Right hindlimb (tissue), 1 donor: ENCODE measurements at places on chromosomes 2 and 18.
A peak's percentile ranks its signal among the peaks of the same experiment; 100 is the strongest.

GRCh38 chr2:164840930-164841718 is 499 bp downstream of the COBLL1 start:
- DNase-seq: peak; percentile 83

- DNase-seq: peak; percentile 47
These were observed 74.8 kb downstream of the B3GNT2 start for GRCh38 chr2:62270728-62271127.

GRCh38 chr2:65856928-65857327 is 424.5 kb upstream of the SPRED2 start:
- no peak for DNase-seq

DNA sequence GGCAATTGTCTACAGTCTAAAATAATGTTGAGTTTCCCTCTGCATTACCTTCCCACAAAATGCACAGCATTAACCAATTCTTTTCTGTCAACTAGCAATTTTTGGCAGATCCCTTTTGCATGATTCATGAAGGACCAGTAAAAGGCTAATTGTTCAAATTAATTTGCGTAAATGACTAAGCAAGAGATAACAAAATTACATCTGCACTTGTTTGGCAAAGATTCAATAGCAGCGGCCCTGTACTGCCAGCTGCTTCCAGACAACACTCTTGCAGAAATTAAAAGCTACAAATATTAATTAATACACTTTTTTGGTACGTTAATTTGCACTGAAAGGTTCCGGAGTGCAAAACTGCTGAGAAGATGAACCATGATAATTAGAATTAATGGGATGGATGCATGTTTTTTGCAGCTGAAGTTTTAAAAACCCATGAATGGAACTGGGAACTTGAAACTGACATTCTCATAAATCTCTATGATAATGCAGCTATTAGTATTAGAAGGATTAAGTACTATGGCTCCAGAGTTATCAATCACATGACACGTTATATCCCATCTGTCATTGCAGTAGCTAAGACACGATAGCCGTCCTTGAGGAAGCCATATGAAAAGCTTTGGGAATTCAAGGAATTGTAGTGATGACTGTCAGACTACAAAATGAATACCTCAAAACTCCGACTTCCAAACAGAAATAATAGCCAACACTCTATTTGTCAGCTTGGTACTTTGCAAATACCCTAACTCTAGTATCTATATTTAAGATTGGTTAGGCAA is 1268.3 kb upstream of the ACVR2A start:
- no peak for DNase-seq

DNA sequence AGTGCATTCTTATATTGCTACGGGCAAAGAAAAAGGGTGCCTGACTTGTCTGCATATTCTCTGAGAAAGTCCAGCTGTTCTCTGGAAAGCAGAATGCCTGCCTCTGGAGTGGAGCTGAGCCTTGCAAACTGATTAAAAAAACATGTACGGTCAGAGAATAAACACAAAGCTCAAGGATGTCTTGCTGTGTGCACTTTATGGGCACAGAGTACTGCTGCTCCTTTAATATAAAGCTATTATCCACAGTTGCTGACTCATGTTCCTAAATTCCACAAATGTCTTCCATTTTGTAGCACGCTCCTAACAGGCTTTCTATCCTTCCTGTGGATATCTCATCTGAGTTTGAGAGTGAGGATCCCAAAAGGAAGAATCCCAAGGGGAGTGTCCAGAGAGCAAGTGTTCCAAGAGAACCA is 229.0 kb downstream of the MREG start:
- peak; percentile 52 for DNase-seq

GRCh38 chr2:18517386-18517785 is 43.1 kb downstream of the RDH14 start:
- no peak for DNase-seq

DNA sequence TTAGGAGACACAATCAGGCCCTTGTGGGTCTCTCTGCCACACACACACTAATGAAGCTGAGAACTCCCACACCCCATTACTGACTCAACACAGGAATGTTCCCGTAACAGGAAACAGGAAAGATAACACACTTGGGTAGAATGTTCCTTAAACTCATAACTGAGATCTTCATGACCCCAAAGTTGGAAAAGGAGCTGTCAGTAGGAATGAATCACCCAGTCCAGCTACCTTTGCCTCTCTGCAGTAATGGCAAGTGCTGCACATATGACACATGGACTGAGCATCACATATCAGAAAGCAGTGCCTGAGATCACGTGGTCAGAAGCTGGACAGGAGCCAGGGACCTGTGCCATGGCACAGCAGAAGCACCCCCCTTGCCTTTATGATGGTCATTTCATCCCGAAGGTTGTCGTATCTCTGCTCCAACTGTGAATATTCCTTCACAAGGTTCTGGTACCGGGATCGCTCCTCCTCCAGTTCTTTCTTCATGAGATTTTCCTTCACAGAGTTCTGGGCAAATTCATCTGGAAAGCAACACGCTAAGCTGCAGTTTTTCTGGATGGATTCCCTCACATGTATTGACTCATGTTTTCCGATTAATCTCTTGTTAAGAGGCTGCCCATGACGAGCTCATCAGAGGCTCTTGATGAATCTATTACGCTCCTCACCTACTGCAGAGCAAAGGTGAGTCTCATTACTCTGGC is 65.4 kb upstream of the ACAA2 start:
- no peak for DNase-seq

DNA sequence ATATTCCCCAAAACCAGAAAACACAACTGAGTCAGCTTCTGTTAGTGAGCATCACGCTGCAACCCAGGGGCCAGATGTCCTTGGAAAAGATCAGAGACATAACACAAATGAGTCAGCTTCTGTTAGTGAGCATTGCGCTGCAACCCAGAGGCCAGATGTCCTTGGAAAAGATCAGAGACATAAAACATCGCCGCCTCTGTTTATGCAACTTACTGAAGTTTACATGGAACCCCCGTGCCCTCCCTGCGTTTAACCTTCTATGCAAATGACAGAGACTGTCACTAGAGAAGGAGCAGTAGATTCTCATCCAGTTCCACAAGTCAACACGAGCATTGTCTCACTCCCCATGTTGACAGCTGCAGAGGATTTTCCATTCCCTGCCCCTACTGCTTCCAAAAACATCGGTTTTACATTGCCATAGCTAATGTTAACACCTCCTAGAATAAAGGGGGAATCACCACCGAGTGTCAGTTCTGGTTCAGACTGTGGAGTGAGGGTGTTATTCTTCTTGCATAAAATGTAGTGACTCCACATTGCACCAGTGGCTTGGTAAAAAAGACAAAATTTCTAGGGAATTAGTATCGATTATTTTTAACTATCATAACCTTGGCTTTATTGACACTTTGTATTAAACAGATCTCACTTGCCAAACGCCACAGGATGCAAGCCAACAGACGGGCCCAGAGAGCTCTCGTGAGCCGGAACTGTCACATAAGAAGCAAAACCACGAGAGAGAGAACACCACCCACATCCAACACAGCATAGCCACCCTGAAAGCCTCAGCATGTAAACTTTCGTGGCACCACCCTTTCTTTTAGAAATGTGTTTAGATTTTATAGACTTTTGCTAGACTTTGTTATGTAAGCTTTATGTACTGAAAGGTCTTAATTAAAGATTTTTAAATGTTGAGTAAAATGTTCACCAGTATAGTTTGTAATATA is 87.7 kb downstream of the SH3YL1 start:
- no peak for DNase-seq

- no peak for DNase-seq
These were observed 27.2 kb downstream of the SNED1 start for GRCh38 chr2:241025639-241026038.

DNA sequence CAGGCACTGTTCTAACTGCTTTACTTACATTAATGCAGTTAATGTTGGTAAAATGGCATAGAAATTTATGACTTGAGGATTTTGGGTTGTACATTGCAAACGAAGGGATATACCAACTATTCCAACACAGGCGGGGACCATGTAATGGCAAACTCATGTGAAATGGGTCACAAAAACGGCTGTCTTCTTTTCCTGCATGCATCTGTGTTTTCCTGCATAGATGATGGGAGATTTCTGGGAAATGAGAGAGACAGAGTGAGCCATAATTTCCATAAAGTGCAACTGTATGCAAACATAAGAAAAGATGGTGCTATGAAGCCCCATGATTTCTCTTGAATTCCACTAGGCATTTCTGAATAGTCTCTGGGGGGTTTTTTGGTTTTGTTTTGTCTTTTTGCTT is 82.3 kb downstream of the ALPK2 start:
- no peak for DNase-seq

GRCh38 chr2:18066894-18067293 is 188.4 kb downstream of the KCNS3 start:
- no peak for DNase-seq

GRCh38 chr2:239640210-239640609 is 239.4 kb upstream of the HDAC4 start:
- DNase-seq: no peak

DNA sequence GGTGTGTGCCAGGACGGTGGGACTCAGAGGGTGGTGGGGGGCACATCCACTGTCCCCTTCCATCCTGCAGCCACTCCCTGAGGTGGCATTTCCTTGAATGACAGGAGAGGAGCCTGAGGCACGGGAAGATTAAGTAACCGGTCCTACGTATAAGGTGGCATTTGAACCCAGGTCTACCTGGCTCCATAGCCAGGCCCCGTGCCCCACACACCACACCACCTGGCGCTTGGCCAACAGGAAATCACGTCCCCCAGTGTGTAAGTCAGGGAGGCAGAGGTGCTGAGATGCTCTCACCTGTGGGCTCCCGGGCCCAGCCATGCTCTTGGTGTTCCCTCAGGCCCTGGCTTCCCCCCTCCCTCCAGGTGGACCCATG is 53.7 kb downstream of the HPCAL1 start:
- no peak for DNase-seq

GRCh38 chr2:159009940-159010339 is 41.5 kb downstream of the TANC1 start:
- no peak for DNase-seq

- peak; percentile 88 for DNase-seq
These were observed 222.1 kb downstream of the MTX2 start for GRCh38 chr2:176491172-176491904.

GRCh38 chr2:120313695-120314615 is 32.0 kb upstream of the INHBB start:
- DNase-seq: no peak

DNA sequence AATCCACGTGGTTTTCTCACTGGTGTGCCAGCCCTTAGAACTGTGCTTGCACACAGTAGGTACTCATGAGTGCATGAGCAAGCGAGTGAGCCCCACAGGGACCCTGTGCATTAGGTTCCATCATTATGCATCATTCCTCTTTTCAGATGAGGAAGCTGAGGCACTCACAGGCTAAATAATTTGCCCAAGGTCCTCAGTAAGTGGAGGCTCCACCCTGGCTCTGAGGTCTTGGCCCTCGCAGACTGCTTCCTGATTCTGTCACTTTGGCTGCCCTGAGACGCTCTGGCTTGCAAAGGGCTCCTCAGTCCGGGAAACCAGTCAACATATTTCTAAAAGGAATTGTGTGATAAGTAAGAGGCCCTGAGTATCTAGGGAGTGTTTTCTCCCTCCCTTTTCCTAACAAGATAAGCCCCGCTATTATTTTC is 71.7 kb downstream of the IL1R2 start:
- peak; percentile 55 for DNase-seq
